Left hindlimb (tissue), 1 donor: ENCODE measurements at places on chromosomes 7 and 10.

DNA sequence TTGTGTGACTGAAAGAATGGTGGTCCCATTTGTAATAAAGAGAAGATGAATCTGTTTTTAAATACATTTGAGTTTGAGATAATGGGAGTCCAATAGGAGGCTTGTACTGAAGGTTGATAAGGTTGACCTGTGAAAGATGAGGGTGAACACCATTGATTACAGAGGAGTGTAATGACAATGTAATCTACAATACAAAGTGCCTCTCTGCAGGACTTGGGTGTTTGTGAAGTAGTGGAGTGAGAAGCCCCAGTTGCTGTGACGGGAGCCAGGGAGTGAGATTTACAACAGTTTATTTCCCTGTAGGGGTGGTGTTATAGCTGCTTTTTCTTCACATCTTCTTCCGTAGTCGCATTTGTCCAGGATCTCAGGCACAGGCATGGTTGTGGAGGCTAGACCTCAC lies 189.9 kb downstream of the EXOC4 start:
- no peak for DNase-seq

- DNase-seq: no peak
Observed at GRCh38 chr10:32315424-32315823, 31.5 kb downstream of the EPC1 start.

- DNase-seq: no peak
Observed at GRCh38 chr10:131859341-131860020, 41.3 kb upstream of the PPP2R2D start.

DNA sequence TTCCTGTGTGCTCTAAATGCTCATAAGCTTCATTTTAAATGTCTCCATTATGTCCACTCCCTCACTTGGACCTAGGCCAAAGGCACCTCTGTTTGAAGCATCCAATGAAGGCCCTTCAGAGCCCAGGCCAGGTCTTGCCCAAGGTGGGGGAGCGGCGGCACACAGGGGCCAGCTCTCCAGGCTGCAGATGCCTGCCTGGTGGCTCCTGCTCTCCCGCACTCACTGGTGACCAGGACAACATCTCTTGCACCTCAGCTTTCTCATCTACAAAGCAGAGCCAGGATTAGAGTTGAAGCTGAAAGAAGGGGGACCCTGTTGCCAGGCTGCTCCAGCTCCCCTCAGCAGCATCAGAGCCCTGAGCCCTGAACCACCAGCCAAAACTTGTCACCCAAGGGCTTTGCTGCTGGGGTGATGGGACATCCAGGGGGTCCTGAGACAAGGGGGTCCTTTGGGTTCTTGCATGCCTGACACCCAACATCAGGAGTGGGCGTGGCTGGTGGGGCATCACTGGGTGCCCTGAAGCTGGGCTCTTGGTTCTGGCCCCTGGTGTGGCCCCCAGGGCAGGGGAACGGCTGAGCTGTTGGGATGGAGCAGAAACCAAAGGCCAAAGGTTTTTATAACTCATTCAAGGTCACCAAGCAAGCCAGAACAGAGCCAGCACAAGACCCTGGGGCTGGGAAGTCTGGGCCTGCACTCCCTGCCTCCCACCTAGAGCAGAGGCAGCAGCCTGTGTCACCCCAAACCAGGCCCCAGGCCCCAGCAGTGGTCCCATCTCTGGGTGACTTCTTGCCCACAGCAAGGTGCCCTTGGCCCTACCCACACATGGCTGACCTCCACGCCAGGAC lies 1.2 kb downstream of the NACAD start:
- peak; percentile 30 for DNase-seq

DNA sequence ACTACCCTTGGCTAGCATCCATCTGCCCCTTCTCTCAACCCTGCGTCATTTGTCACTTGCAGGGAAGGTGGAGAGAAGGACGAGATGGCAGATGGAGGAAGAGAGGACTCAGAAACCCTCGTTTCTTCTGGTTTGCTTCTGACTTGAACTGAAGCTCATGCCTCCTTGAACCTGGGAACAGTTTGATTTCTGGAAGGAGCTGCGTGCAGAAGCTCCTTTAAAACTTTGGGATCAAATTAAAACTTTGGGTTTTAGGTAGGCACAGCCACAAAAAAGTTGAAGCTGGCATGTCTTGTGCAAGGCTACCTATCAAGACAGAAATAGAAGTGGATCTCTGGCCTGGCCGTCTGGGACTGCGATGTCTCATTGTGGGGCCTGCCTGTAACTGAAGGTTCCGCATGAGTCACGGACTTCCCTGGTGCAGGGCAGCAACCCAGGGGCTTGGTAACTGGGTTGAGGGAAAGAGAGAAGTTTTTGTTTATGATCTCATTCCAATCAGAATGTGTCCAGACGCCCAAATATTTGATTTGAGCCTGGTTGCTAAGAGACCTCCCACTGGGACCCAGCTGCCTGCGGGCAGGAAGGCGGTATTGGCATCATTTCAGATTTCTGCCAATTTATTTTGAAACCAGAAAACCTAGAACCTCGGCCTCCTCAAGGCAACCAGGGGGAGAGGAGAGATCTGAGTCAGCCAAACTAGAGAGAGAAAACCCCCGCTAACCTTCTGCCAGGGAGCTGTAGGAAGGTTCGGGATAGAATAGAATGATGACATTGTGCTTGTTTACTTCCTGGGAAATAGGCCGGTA lies 15.8 kb upstream of the CAMK1D start:
- peak; percentile 68 for DNase-seq

DNA sequence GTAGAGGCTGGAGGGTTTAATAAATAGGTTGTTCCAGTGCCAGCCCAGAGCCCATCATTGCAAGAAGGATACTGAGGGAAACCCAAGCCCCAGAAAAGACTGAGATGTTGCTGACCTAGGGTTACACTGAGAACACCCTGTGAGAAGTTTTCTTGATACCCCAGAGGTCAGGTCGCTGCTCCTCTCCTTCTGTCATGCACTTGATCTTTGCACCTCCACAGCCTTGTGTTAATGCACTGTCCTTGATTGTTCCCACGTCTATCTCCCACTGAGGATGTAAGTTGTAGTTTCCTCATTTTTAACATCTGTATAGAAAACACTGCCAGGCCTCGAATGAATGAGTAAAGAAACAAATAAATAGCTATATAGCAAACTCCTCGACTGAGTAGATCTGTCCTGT lies 195.3 kb upstream of the AHR start:
- no peak for DNase-seq

DNA sequence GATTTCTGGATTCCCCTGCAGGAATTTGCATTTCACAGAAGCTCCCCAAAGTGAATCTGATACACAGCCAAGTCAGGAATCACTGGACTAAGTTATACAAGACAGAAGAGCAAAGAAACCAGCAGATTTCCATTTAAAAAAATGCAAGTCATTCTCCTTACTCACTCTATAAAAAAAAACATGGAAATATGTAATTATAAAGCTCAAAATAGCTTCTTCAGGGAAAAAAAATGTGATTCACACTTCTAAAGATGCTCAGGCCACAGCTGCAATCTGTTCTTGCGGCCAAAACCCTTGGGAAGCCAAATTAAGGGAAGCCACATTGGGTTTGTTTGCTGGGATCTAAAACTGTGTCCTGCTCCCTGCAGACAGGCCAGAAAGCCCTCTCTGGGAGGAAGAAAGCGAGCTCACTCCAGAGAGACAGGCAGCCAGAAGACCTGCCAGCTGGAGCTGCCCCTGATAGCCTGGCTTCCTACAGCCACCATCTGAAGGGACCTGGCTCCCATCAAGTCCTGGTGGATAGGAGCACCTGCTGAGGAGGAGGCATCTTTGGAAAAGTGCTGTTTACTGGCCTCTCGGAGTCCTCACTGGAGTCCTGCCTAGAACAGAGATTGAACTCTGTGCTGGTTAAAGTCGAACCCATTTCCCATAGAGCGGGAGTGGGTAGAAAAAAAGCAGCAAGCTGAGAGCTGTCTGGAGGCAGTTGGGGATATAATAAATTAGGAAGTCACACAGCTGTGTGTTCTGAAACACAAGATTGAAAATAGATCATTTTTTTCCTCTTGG lies 359.2 kb upstream of the AOAH start:
- DNase-seq: peak; percentile 77

- DNase-seq: no peak
Observed at GRCh38 chr7:132377015-132377414, 199.3 kb downstream of the PLXNA4 start.

DNA sequence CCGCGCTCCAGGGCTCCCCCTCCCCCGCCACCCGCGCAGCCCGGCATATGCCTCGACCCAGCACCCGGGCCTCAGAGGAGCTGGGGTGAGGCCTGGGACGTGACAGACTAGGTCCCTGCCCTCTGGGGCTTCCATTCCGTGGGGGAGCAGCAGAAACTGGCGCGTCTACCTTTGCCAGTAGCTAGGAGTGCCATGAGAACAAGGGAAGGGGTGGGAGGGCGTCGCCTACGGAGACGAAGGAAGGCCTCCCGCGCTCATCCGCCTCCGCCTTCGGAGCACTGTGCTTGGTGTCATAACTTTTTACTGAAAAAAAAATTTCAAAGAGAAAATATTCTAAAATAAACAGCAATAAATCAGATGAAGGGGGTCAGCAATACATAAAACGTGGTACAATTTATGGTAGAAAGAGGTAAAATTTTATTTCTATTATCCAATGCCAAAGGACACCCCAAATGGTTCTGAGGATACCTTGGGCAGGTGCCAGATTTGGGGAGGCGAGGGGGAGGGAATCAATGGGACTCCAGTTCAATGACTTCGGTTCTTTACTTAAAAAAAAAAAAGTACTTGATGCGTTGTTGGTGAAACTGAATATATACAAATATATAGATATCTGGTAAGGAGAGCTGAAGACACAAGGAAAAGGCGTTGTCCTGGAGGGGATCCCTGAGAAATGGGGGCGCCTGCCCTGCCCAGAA lies 35.1 kb upstream of the GRID1 start:
- DNase-seq: no peak

DNA sequence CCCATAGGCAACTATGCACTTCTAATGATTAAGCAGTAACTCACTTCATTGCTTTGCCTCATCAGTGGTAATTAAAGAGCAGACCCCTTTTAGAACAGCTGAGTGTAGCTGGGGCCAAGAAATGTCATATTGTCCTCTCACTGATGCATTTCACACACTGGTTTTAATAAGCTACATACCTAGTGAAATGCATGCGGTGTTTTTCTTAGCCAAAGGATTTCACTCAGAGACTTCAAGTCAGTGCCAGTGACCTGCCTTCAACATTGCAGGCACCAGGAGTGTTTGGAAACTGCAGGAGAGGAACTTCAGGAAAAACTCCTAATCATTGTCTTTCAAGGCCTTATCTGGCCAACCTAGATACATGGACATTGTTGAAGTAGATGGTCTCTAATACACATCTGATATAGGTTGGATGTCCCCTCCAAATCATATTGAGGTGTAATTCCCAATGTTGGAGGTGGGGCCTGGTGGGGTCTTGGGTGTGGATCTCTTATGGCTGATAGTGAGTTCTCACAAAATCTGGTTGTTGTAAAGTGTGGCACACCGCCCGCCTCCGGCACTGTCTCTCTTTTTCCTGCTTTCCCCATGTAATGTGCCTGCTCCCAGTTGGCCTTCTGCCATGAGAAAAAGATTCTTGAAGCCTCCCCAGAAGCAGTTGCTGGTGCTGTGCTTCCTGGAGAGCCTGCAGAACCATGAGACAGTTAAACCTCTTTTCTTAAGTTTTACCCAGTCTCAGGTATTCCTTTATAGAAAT lies 252.7 kb upstream of the PLXDC2 start:
- no peak for DNase-seq

GRCh38 chr7:26100406-26101339 lies 51.3 kb upstream of the NFE2L3 start:
- DNase-seq: peak; percentile 34

- no peak for DNase-seq
Observed at GRCh38 chr10:88731296-88731695, 25.2 kb downstream of the LIPK start.

- no peak for DNase-seq
Observed at GRCh38 chr7:28520074-28521015, 108.0 kb downstream of the CREB5 start.

- DNase-seq: peak; percentile 68
Observed at GRCh38 chr10:118459642-118460193, 117.6 kb upstream of the FAM204A start.

- DNase-seq: no peak
Observed at GRCh38 chr10:96299383-96299782, 4.9 kb upstream of the DNTT start.

GRCh38 chr7:159097661-159098423 lies 46.8 kb downstream of the VIPR2 start:
- no peak for DNase-seq
